ENCODE measurements at places on chromosomes 11 and 22.

- no peak for DNase-seq
Observed at GRCh38 chr11:208917-209260, 1.4 kb downstream of the RIC8A start.

DNA sequence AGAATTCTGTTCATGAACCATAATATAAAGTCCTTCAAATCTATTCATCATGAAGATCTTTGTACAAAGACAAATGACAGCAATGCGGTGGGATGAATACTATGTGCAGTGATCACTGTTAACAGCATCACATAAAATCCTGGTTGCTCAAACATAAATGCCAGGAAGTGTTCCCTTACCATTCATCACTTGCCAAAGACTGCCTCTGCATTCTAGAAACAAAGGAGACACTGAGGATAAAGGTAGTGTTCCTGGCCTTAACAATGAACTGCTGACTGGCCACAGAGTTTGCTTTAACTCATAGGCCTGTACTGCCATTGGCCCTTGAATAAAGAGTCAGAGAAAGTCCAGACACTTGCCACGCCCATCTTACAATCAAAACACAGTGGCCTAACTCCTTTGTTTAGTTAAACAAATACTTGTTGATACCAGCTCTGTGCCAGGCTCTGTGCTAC lies 29.5 kb downstream of the C2CD3 start:
- no peak for DNase-seq

DNA sequence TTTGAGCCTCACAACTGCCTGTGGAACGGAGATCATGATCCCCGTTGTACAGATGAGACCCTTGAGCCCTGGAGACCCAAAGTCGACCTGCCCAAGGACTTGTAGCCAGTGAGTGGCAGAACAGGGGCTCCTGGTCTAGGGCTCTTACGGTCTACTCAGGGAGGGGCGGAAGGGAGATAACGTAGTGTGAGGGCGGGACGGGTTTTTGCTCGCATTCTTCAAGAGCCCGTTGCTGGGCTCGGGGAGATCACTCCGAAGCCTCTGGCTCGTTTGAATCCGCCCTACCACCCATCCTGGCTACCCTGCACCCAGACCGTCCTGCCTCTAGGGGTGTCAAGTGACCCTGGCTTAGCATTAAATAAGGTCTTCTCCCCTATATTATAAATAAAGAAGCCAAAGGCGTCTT lies 639 bp downstream of the CRY2 start:
- DNase-seq, result no peak

DNA sequence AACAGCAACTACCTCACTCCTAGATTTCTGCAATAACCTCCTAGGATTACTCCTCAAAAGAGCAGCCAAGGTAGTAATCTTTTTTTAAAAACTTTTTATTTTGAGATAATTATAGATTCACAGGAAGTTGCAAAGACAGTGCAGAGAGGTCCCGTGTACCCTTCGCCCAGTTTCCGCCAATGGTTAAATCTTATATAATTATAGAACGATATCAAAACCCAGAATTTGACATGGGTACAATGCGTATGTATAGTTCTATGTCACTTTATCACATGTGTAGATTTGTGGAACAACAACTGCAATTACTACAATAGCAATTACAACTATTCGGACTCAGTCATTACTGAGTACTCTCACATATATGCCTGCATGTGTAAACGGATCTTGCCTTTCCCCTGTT lies 94.8 kb upstream of the APOA1 start:
- DNase-seq, result no peak

DNA sequence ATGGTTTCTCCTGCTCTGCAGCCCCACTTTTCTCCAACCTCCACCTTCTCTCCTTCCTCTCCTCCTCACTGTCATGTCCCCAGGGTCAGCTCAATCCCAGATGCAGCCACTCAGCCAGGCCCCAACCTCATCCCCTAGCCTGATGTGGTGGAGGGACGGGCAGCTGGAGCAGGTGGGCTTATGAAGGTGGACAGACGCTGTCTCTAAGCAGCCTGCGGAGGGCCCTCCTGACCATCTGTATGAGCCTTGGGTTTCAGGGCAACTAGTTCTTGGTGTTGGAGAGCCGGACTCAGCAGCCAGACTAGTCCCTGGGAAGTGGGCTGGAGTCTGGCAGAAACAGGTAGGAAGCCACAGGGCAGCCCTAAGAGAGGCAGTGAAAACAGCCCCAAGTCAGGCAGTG lies 18.1 kb downstream of the CRYBB2 start:
- no peak for DNase-seq

DNA sequence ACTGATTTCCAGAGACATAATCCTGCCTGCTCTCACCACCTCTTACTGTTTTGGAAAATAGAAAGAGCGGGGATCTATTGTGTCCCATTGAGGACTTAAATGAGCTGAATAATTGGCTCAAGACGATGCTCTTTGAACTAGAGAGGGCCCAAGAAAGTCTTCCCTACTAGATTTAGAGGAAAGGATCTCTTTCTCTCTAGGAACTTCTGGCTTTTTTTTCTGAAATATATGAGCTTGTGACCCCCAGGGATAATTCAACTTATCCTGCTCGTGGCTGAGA lies 461.4 kb upstream of the KIRREL3 start:
- no peak for DNase-seq

GRCh38 chr11:119509969-119510401 lies 87.0 kb upstream of the THY1 start:
- DNase-seq, result no peak

- DNase-seq, result no peak
Observed at GRCh38 chr22:45291061-45291930, 6.5 kb downstream of the UPK3A start.

- no peak for DNase-seq
Observed at GRCh38 chr11:118625036-118625690, 17.7 kb downstream of the PHLDB1 start.

All from amygdala (tissue), 56 donors.